ENCODE measurements at places on chromosomes 5 and 9. TPM values are rescaled to one million over a fixed set of nuclear protein-coding genes. Genes with fewer than 3 reads are reported as not detected.

NIM1K gene
- total RNA-seq: 0.25 TPM

NR6A1 gene
- 1.0 TPM for total RNA-seq

FREM1 gene
- 3.0 TPM for total RNA-seq

FIBCD1 gene
- total RNA-seq: 0.58 TPM

GPR150 gene
- total RNA-seq: 0.14 TPM

Measured in left ventricle myocardium inferior (tissue), 1 donor.